Osteoblast (primary cell): ENCODE measurements at places on chromosomes 6 and 20. TPM values are rescaled to one million over a fixed set of nuclear protein-coding genes. Genes with fewer than 3 reads are reported as not detected.

DNA sequence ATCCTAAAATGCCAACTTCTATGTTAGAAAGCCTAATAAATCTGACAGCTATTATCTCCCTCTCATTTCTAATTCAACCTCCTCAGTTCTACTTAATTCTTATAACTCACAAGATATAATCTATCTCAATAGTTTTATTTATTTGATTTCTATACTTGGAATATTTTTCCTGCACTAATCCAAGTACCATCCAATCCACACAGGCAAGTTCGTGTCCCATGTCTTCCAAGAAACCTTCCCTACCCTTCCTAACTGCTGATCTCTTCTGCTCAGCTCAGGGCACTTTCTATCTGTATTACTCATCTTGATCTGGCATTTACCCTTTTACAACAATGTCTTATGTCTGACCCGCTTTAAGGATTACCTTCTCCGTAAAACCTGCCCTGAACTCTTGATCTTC is 18.2 kb downstream of the NCOA5 start:
- H3K4me3 ChIP-seq = no peak overlapping the region
- no peak overlapping the region for H3K27ac ChIP-seq
- no peaks in the 10 kb centered on the region for H3K27me3 ChIP-seq
- no peak for DNase-seq
- H3K4me1 ChIP-seq = peaks cover 19% of the 10 kb centered on the region

The CGA gene
- not detected in 2 replicates for total RNA-seq

The SLC22A7 gene
- total RNA-seq = not detected in 2 replicates

- no peaks in the 10 kb centered on the region for H3K36me3 ChIP-seq
- no peak for DNase-seq
- no peaks in the 10 kb centered on the region for H3K4me1 ChIP-seq
- H3K27ac ChIP-seq = no peak overlapping the region
These were observed 279.1 kb downstream of the PRL start for GRCh38 chr6:22017766-22018165.

DNA sequence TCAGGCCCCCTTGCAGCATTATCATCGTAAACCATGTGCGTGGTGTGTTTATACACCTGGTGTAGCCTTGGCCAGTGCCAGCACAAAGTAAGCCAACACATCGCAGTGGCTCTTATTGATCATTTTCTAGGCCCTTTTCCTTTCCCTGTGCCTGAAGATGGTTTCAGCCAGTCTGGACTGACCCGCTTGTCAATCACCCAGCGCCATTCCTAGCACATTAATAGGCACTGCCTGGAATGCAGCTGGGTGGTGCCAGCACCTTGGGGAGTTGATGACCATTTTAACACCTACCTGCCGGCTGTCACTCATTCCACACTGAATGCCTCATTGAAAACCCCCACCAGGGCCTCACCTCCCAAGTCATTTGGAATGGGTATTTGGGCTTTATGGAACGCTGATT is 4.9 kb upstream of the UQCC2 start:
- H3K36me3 ChIP-seq = no peaks in the 10 kb centered on the region
- DNase-seq = no peak
- H3K4me1 ChIP-seq = peaks cover 8% of the 10 kb centered on the region
- H3K4me3 ChIP-seq = no peak overlapping the region
- H3K27me3 ChIP-seq = peaks cover 10% of the 10 kb centered on the region

- H3K27ac ChIP-seq = no peak overlapping the region
- no peak overlapping the region for H3K4me3 ChIP-seq
- no peak for DNase-seq
- H3K36me3 ChIP-seq = no peaks in the 10 kb centered on the region
These were observed 217.1 kb downstream of the ALDH8A1 start for GRCh38 chr6:134732763-134733162.

The SLC25A27 gene
- 9.4 and 10.5 TPM in 2 replicates for total RNA-seq

DNA sequence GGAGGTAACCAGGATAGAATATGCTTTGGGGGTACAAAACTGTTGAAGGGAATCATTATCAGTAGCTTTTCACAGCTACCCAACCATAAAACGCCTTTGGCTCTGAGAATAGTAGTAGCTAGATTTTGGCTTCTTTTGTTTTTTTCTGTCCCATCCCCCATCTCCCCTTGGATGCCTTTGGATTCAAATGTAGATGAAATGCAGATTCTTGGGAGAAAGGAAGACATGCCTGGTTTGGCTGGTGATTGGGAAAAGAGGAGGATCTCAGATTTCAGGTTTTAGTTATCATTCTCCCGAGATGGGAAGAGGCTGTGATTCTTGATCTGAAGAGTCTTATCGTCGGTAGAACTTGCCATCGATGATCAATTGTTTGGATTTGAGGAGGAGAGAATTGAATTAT is 3.5 kb upstream of the CDYL start:
- DNase-seq = no peak
- H3K27ac ChIP-seq = no peak overlapping the region
- H3K27me3 ChIP-seq = peaks cover 16% of the 10 kb centered on the region
- H3K4me3 ChIP-seq = no peak overlapping the region
- H3K36me3 ChIP-seq = no peaks in the 10 kb centered on the region

DNA sequence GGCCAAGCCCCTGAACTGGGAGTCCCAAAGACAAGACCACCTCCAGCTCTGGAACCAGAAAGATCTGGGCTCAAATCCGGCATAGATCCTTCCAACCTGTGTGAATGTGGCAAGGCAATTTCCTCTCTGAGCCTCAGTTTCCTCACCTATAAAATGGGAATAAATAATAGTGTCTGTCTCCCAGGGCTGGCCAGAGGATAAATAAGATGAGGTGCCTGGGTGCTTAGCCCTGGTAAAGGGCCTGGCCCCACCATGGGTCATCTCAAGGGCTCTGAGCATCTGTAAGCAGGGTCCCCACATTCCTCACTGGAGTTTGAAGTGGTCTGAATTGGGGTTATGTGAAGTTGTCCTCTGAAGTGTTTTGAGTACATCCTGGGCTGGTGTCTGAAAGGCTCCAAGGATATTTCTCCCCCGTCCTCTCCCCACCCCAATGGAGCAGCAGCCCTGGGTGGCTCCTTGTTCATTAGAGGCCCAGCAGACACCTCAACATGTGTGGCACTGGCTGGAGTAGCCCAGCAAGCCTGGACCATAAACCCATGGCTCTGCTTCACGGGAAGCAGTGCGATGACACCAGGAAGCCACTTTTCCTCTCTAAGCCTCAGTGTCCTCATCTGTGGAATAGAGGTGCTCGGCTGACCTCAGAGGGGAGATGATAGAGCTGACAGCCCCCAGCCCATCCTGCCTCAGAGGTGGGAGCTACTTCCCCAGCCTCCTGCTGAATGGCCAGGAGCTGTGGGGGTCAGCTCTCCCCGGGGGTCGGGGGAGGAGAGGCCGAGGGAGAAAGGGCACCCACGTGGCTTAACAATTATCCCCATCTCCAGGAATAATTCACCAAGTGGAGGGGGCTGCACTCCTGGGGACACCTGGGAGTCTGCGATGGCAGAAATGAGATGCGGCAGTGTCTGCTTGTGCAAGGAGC is 48.0 kb downstream of the HNF4A start:
- H3K27me3 ChIP-seq = peaks cover 4% of the 10 kb centered on the region
- H3K4me1 ChIP-seq = peaks cover 12% of the 10 kb centered on the region
- no peaks in the 10 kb centered on the region for H3K36me3 ChIP-seq
- peak; percentile 62 for DNase-seq

The POLR1H gene
- total RNA-seq = 16.8 and 21.4 TPM in 2 replicates
